Osteocyte (in vitro differentiated cells): ENCODE measurements at places on chromosomes 16 and 17. TPM values are rescaled to one million over a fixed set of nuclear protein-coding genes. Genes with fewer than 3 reads are reported as not detected.
A peak's percentile ranks its signal among the peaks of the same experiment; 100 is the strongest.

The TPSAB1 gene
- total RNA-seq = not detected in 2 replicates

- H3K27ac ChIP-seq = no peak overlapping the region
- no peaks in the 10 kb centered on the region for H3K27me3 ChIP-seq
- peaks cover 4% of the 10 kb centered on the region for H3K36me3 ChIP-seq
- no peak for DNase-seq
- H3K4me3 ChIP-seq = no peak overlapping the region
Measured at GRCh38 chr16:14522671-14523070, 107.4 kb downstream of the PARN start.

DNA sequence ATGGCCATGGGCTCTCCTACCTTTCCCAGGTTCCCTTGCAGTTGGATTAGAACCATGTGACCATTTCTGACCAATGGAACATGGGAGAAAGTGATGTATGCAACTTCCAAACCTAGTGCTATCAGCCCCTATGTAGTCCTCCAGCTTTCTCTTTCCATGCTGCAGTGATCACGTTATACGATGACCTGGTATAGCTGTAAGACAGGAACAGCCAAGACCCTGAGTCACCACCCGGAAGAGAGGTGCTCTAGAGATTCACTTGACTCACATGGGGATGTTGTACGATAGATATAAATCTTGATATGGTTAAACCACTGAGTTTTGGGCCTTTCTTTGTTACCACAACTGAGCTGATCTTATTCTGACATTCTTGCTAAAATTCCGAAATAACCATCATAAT is 65.1 kb downstream of the NOG start:
- no peak for DNase-seq
- no peak overlapping the region for H3K27ac ChIP-seq
- H3K27me3 ChIP-seq = peaks cover 11% of the 10 kb centered on the region
- H3K4me3 ChIP-seq = no peak overlapping the region
- H3K36me3 ChIP-seq = no peaks in the 10 kb centered on the region
- no peaks in the 10 kb centered on the region for H3K4me1 ChIP-seq

DNA sequence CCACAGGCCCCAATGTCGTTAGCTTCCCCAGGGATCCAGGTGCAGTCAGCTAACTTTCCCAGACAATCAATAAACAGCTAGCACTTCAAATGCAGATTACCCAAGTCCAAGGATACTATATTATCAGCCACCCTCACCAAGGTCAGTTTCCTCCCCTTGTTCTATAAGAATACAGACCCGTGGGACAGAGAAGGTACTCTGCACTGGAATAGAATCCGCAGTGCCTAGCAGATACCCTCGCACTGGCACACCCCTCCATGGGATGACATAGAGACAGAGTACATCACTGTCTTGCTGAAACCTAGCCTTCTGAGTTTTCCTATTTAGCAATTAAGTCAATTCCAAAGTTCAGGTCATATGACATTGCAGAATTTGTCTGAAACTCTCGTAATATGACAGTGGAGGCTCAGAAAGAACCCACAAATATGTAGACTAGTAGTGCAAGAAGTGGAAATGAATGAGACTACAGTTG is 40.0 kb upstream of the ABCA10 start:
- H3K27ac ChIP-seq = peak overlapping the region; percentile 78
- DNase-seq = no peak

GRCh38 chr17:77353684-77354419 is 213.1 kb downstream of the SEC14L1 start:
- H3K27me3 ChIP-seq = no peaks in the 10 kb centered on the region
- no peaks in the 10 kb centered on the region for H3K36me3 ChIP-seq

DNA sequence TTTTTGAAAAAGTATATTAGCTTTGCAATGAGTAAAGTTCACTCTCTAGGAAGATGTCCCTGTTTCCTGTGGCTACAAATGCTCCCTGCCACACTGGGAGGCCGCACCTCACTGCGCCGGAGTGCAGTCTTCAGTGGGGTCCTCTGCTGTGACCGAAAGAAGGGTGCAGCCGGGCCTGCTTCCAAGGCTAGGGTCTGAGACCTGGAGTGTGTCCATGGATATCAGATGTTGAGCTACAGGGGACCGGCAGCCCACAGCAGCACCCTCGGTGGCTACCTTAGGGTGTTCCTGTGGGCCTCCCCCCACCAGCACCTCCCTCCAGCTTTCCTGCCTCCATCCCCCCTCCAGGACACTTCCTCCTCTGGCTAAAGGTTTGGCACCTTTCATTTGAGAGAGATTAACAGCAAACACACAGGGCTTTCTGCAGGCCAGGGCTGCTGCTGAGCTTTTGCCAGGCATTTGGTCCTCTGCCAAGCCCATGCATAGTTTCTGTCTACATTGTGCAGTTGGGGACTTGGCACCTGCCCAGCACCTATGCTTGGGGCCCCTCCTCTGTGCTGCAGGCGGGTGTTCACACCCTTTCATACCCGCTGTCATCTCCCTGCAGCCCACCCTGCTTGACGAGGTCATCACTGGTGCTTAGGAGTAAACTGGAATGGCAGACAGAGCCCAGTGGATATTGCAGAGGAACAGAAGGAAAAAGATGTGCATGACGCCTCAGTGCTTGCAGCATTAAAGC is 33.8 kb upstream of the CRISPLD2 start:
- DNase-seq = no peak
- no peak overlapping the region for H3K4me3 ChIP-seq
- no peaks in the 10 kb centered on the region for H3K36me3 ChIP-seq

The KRTAP9-4 gene
- total RNA-seq = not detected in 2 replicates

- no peak overlapping the region for H3K27ac ChIP-seq
- DNase-seq = no peak
- H3K36me3 ChIP-seq = no peaks in the 10 kb centered on the region
- no peak overlapping the region for H3K4me3 ChIP-seq
- peaks cover 8% of the 10 kb centered on the region for H3K27me3 ChIP-seq
Measured at GRCh38 chr16:24497440-24497839, 41.9 kb upstream of the RBBP6 start.

DNA sequence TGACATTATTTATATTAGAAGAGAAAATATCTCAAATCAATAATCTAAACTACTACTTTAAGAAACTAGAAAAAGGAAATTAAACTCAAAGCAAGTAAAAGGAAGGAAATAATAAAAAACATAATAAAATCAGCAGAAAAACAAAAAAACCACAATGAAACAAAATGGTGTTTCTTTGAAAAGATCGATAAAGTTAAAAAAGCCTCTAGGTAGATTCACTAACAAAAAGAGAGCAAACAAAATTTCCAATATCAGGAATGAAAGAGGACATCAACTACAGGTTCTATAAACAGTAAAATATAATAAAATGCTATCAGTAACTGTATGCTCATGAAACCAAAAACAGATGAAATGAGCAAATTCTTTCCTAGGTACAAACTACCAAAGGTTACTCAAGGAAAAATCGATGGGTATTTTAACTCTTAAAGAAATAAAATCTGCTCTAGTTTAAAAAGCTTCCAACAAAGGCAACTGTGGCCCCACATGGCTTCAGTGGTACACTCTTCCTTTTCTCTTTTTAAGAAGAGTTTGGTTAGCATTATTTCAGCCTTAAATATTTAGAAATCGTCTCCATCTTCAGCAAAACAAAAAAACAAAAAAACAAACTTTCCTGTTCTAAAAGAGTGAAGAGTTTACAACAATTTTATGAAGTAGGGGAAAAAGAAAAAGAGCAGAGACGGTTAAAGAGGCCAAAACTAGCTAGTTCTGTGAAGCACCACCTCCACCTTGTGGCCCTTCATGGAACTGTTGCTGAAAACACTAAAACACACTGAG is 102.2 kb downstream of the TRIM37 start:
- H3K4me1 ChIP-seq = peaks cover 32% of the 10 kb centered on the region
- H3K36me3 ChIP-seq = peaks cover 10% of the 10 kb centered on the region
- DNase-seq = no peak
- H3K4me3 ChIP-seq = no peak overlapping the region
